ENCODE measurements at places on chromosomes 3 and 15.
A peak's percentile ranks its signal among the peaks of the same experiment; 100 is the strongest.

GRCh38 chr3:72678867-72679266, 169.4 kb downstream of the SHQ1 start:
- DNase-seq = no peak

- no peak for DNase-seq
Measured at GRCh38 chr3:141114816-141115460, 63.8 kb downstream of the SPSB4 start.

DNA sequence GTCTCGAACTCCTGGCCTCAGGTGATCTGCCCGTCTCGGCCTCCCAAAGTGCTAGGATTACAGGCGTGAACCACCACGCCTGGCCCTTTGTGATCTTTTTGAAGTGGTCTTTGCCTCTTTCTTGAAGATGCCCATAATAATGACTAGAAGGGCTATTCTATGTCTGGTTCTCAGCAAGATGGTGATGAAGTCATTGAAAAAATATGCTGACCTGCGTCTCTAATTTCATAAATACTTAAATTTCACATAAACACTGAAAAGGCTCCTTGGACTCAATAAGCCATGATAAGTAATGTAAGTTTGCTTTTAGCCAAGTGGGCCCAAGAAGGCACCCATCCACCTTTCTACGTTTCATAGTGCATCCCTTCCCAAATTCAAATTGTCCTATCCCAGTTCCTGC, 775 bp upstream of the MAPK6 start:
- no peak for DNase-seq

DNA sequence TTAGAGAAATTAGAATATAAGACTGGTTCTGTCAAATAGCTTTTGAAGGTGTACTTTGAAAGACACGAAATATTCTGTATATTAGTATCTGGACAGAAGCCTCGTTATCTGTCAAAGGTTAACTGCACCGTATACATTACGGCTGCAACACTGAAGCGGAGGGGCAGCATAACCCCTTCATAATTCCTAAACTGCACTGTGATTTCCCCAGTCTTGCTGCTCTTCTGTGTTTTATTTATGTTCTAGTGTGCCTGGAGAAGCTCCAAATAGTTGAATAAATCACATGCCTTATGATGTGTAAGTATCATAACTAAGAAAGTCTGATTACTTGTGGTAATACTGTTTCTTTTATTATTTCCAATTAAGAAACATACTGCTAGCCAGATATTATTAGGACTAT, 285.7 kb upstream of the ROBO2 start:
- no peak for DNase-seq

- DNase-seq = no peak
Measured at GRCh38 chr15:75025107-75025506, 1.7 kb downstream of the PPCDC start.

DNA sequence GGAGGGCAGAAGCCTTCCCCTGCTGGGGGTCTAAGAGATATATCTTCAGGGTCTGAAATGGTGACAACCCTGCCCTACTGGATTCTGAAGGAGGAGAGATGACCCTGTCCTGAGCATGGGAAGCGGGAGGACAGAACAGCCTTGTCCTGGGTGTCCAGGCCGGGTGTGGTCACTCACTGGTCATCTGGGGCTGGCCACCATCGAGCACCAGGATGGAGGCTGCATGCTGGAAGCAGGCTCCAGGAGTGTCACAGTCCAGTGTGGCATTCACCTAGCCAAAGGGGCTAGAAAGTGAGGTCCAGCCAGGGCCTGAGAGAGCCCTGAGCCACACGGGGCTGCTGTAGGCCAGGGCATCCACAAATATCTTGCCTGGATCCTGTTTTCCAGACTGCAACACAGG, 5.2 kb downstream of the CDHR4 start:
- DNase-seq = no peak

DNA sequence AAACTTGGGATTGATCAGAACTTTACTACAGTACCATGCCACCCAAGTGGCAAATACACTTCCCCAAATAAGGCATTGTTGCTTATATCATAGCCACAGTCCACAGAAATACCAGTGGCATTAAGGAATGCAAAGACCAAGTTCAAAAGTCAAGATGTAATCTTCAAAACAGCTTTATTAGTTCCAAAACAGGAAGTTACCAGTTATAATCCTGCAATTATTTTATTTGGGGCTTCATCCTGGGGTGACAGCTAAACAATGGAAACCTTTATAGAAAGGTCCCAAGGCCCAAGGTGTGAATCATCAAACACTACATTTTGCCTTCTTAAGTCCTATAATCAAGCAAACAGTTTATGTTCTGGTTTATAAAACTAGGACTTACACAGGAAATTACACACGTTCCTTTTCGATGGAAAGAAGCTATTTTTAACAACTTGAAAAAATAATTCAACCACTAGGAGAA, 30.3 kb upstream of the RNF7 start:
- no peak for DNase-seq

GRCh38 chr15:65791335-65792137, 557 bp downstream of the DENND4A start:
- DNase-seq = peak; percentile 60

- no peak for DNase-seq
Measured at GRCh38 chr15:84391191-84391590, 155.6 kb downstream of the GOLGA6L4 start.

GRCh38 chr15:91891788-91892345, 38.4 kb downstream of the SLCO3A1 start:
- no peak for DNase-seq
